ENCODE measurements at places on chromosomes 2 and 18.

GRCh38 chr18:25587545-25587944, 235.6 kb upstream of the ZNF521 start:
- DNase-seq: no peak

DNA sequence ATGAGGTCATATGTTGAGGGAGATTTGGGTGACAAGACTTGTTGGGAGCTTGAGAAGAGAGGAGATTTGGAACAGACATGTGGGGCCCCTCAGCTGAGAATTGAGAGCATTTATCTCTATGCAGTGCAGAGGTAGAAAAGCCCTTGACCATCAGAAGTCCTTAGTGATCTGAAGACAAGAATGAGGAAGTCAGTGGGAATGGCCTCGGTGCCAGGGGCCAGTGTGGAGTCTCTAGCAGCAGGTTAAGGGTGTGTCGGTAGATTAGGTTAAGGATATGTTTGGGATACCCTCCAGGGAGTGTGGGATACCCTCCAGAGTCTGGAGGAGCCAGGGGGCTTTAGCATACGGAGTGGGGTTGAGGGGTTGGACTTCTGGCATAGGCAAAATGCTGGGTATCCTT, 41.6 kb downstream of the FBXO48 start:
- no peak for DNase-seq

DNA sequence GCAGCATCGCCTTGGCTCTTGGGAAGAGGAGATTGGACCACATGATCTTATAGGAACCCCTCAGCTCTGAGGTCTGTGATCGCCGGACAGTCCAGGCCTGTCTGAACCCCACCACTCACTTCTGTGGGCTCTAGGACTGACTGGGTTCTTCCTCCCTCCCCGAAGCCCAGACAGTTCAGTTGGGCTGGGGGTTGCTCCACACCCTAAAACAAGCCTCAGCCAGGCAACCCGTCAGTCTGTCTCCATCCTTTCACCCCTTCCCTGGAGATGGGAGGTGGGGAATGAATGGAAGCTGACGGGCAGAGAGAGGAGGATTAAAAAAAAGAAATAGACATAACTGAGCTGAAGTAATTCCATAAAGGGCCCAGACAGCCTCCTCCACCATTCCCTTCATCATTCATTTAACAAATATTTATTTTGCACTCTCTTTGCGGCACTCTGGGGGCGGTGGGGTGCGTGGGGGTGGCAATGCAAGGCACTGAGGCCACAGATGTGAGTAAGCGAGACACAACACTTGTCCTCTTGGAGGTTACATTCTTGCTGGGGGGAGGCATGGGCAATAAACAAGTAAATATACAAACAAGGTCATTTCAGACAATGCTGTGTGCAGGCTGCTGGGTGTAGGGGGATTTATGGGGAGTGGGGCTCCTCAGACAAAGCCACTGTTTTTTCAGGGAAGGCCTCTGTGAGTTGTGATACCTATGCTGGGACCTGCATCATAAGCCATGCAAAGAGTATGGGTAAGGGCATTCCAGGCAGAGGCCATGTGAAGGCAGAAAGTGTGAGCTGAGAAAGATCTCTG, 12.9 kb downstream of the WNT10A start:
- DNase-seq: no peak

DNA sequence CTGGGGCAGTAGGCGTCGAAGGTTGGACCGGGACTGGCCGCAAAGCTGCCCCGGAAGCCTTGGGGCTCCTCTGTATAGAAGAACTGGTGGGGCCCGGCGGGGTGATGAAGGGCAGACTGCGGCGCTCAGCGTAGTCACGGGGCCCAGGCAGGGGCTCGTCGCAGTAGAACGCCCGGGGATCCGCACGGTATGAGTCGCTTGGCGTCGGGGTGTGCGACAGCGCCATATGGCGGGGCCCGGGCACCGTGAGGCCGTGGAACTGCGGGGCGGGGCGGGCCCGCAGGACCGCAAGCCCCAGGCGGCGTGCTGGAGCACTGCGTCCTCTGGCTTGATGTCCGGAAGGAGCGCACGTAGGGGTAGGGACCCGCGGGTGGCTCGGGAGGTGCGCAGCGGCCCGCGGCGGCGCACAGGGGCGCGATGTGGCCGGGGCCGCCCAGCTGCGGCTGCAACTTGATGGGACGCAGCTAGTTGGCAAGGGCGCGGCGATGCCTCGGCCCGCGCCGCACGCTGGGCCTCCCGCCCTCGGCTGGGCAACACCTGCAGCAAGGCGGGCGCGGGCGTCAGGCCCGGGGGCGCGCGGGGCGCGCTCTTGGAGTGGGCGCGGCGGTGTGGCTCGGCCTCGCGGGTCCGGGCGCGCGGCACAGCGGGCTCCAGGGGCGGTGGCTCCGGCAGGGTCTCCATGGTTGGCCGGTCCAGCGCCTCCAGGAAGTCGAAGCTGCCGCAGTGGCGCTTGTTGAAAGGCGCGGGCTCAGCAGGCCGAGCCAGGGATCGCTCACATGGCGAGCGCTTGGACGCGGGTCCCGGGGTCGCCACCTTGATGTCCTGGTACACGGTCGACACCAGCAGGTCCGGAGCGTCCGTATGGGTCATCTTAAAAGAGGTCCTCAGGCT, 251.4 kb downstream of the ANKRD30B start:
- no peak for DNase-seq

- no peak for DNase-seq
Observed at GRCh38 chr2:238669581-238670080, 178.3 kb upstream of the TWIST2 start.

DNA sequence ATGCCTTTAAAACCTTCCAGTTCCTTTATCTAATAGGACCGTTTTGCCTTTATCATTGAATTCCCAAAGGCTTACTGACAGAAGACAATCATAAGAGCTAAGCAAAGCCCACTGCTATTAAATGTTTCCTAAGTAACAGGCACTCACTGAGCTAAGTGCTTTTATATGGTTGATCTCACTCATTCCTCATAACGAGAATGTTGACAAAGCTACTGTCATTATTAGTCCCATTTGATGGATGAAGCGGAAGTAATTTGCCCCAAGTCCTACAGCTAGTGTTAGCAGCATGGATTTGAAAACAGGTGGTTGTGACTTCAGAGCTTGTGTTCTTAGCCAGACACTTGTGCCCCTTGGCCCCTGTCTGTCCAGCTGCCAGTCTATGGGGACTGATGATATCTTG, 134.8 kb upstream of the SERPINE2 start:
- no peak for DNase-seq

- DNase-seq: no peak
Observed at GRCh38 chr18:56207989-56208388, 430.4 kb downstream of the TXNL1 start.

DNA sequence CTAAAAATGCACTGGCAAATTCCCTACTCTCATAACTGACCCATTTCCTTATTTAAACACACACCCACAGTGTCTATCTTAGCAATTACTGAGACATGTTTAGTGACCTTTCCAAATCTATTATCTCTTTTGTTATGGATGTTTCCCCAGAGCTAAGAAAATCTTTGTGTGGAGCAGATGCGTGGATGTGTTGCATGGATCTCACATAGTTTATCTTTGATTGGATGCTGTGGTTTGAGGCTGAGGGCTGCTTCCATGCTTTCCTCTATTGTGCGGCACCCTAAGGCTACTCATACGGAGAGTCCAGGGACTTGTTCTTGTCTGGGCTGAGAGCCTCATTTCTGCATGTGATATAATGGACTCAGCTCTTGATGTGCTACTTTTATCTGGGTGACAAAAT, 4.7 kb downstream of the ANKZF1 start:
- DNase-seq: no peak

DNA sequence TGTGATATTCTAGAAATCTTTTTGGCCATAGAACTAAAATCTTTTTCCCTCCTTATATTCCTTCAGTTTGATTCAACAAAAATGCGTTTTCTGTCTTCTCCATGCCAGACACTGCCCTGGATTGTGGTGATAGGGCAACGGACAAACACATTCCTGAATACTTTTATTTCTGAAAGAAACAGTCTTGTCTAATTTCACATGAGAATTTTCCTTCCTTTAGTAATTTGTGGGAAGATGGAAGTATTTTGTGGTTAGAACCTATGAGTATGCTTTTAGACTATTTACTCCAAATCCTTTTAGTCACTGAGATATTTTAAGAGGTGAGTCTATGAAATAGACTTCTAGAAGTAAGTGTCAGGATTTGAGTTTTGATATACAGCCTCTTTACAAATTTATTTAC, 49.6 kb downstream of the COL5A2 start:
- no peak for DNase-seq

GRCh38 chr2:220334871-220335590, 707.6 kb downstream of the SLC4A3 start:
- no peak for DNase-seq

- DNase-seq: no peak
Observed at GRCh38 chr2:217947383-217948350, 55.1 kb downstream of the TNS1 start.

GRCh38 chr2:49032126-49032525, 122.2 kb downstream of the FSHR start:
- DNase-seq: no peak

DNA sequence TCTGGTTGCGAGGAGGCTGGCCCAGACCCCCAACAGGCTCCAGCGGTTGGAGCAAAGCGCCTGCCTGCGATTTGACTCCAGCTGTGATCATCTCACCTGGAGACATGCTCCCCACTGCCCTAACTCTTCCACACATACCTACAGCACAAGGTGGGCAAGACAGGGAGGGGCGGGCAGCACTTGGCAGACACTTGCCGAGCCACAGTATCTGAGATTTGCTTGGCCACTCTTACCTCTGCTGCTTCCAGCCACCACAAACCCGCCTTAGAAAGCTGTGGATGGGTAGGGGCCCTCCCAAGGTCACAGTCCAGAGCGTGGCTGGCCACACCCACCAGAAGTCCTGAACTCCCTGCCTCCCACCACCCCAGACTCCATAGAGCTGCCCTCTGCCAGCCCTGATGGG, 8.2 kb downstream of the CYP26B1 start:
- DNase-seq: no peak

- DNase-seq: no peak
Observed at GRCh38 chr2:7468955-7469354, 551.7 kb downstream of the RNF144A start.

GRCh38 chr18:55748227-55748738, 160.3 kb upstream of the TCF4 start:
- DNase-seq: no peak

GRCh38 chr2:217101972-217102371, 242.1 kb upstream of the TNP1 start:
- DNase-seq: no peak

GRCh38 chr2:6353669-6354068, 512.0 kb downstream of the CMPK2 start:
- DNase-seq: no peak

GRCh38 chr2:207238831-207239701, 73.3 kb upstream of the KLF7 start:
- no peak for DNase-seq

- no peak for DNase-seq
Observed at GRCh38 chr2:181005809-181006208, 25.4 kb downstream of the UBE2E3 start.

- DNase-seq: no peak
Observed at GRCh38 chr2:232236200-232236599, 142.4 kb upstream of the ALPP start.

DNA sequence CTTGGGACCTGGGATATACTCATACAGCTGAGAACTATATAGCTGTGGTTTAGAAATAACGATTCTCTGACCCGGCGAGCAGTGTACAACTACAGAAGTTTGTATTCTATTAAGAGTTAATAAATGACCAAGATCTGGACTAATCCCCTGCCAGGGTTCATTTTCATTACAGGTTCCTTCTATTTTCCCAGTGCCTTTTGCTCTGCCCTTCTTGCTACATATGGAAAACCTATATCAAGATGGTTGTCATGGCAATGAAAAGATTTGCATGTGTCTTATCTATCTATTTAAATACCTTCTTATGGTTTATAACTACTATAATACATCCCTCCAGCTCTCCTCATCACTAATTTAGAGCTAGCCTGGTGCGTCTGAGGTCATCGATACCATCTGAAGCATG, 965.2 kb downstream of the BCL11A start:
- no peak for DNase-seq

DNA sequence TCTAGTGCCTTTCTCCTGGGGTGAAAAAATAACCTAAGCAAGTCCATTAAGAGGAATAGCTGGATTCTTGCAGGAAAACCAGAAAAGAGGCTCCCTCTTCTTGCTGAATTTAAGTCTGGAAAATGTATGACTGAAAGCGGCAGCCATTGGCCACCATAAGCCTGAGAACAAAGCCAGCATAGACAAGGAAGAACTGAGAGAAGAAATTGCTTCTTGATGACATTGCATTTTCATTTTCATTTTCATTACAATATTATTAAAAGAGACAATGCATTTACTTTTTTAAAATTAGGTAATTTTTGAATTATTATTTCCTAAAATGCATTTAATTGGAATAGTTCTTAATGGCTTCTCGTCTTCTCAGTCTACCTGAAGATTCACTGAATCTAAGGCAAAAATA, 1157.5 kb upstream of the ZEB2 start:
- DNase-seq: no peak

DNA sequence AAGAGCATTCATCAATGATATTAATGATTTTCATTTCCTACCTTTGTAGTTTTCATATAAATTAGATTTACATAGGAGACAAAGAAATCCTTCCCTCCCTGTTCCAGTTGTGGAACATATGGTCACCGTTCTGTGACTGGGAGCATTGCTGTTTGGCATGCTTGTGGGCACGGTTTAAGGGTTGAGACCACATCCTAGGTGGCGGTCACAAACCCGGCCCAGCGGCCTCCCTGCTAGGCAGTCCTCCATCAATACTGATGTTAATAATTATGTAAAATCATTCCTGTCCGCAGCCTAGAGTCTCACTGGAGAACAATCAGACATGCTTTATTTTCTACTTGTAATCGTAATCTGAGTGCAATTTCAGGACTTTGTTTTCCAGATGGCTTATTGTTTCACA, 117.9 kb downstream of the AGAP1 start:
- DNase-seq: no peak

DNA sequence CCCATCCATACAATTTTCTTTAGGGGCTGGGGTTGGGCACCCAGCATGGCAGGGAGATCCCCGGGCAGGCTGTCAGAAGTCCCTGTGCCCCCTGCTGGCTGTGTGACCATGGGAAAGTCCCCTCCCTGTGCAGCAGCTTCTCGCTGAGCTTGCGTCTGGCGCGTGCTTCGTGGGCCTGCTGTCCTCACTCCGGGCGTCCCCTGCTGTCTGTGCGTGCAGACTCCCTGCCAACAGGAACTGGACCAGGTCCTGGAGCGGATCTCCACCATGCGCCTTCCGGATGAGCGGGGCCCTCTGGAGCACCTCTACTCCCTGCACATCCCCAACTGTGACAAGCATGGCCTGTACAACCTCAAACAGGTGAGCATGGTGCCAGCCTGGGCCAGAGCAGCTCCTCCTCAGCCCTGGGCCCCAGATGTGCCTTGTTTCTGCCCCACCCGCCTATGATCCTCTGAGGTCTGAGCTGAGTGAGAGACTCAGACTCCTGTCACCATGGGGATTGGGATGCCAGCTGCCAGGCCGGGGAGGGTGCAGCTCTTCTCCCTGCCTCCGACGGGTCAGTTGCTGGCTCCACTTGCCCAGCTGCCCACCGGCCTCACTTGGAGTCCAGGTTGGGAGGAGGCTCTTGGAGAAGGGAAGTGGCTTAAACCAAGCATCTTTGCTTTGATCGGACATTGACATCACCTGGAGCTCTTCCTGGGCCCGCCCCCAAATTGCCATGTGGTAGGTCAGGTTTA, 28.6 kb downstream of the IGFBP2 start:
- DNase-seq: no peak
